ENCODE measurements at places on chromosomes 7 and 10. TPM values are rescaled to one million over a fixed set of nuclear protein-coding genes. Genes with fewer than 3 reads are reported as not detected.

LRGUK gene
- 0.56 TPM for total RNA-seq

DNA sequence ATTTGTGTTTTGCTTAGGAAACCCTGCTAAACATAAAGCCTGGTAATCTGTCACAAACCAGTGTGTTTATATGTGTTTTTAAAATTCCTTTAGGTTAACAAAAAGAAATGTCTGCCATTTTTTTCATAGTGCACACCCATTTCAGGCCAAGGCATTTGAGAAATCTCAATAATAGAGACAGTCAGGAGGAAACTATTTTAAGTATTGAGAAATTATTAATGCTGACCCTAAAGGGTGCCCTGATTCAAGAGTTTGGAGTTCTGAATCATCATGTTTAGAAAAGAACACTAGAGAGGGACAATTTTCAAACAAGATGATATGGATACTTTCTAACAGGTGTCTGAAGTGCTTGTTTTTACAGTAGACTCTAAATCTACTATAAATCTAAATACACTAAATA is 28.7 kb downstream of the MALRD1 start:
- DNase-seq, result no peak

- no peak for DNase-seq
Observed at GRCh38 chr10:116178086-116178605, 94.9 kb downstream of the GFRA1 start.

- DNase-seq, result peak; percentile 71
Observed at GRCh38 chr7:29839302-29839701, 33.0 kb downstream of the WIPF3 start.

GRCh38 chr7:77415823-77416620 is at the start of gene GSAP:
Gene GSAP, minus strand, starts transcription at chr7:77416349. Its CDS starts 28 bp downstream, at chr7:77416321.
- DNase-seq, result peak; percentile 56

SFTPA1 gene
- total RNA-seq, result 1.6 TPM

DNA sequence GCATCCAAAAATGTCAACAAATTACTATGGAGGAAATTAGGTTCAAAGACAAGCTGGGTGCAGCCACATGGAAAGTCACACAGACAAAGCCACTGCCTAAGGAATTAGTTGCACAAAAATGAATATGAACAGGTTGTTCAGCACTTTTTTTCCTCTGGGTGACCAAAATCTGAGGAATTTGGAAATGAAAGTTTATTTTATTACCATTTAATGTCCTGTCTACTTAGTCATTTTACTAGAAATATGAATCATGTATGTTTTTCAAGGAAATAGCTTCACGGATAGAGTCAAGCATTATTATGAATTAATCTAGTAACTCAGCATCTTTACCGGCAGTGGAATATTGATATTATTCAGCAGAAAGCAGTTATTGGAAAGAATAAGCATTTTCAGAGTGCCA is 106.3 kb downstream of the ANK3 start:
- DNase-seq, result no peak

IFIT1B gene
- total RNA-seq, result not detected

CRYGN gene
- total RNA-seq, result not detected

ANKRD2 gene
- total RNA-seq, result not detected
